Body of pancreas (tissue), 4 donors: ENCODE measurements at places on chromosomes 1 and 21.

GRCh38 chr1:6151291-6151822 is 28.8 kb downstream of the CHD5 start:
- DNase-seq, result no peak

GRCh38 chr21:24223624-24224023 is 1383.7 kb downstream of the MRPL39 start:
- DNase-seq, result no peak

- no peak for DNase-seq
Measured at GRCh38 chr21:42081931-42082381, 10.8 kb downstream of the UMODL1 start.

- DNase-seq, result no peak
Measured at GRCh38 chr1:178055093-178055492, 38.8 kb upstream of the RASAL2 start.

- peak; percentile 69 for DNase-seq
Measured at GRCh38 chr1:167599957-167600581, 30.0 kb upstream of the RCSD1 start.

DNA sequence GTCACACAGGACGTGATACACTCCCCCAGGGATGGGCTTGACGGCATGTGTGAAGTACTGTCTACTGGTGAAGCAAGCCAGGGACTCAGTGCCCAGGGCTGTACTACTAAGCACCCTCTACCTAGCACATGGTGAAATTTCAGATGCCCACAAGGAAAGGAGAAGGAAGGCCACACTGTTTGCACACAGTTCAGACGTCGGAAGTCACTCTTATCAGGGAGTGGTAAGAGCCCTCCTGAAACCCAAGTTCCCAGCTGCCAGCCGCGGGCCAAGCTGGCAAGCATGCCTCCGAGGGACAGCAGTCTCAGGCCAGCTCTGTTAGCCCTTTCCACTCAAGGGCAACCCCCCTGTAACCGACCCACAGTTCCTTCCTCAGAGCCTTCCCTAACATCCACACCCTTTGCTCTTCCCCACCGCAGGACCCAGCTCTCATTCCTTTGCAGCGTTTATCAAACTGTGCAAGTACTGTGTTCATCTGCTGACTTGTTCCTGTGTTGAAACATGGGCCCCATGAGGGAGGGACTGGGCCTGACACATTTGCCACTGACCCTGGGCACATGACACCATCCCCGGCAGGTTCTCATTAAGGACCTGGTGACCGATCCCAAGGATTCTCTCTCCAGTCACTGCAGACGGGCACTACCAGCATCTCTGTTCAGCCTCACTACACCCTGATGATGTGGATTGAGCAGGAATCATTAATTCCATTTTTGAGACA is 58.5 kb downstream of the SLC66A1 start:
- DNase-seq, result no peak

DNA sequence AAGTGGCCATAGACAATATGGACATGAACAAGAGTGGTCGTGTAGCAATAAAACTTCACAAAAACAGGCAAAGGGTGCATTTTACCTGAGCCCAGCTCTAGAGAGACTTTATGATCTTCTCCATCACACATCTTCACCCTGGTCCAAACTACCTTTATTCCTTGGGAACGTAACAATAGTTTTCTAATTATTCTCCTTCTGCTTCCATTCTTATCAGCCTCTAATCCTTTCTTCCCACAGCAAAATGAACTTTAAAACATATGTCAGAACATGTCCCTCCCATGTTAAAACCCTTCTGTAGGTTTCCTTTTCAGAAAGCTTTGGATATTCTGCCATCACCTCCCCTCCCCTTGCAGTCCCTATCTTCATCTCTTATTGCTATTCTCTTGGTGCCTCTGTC is 395.2 kb upstream of the PLXNA2 start:
- DNase-seq, result no peak

DNA sequence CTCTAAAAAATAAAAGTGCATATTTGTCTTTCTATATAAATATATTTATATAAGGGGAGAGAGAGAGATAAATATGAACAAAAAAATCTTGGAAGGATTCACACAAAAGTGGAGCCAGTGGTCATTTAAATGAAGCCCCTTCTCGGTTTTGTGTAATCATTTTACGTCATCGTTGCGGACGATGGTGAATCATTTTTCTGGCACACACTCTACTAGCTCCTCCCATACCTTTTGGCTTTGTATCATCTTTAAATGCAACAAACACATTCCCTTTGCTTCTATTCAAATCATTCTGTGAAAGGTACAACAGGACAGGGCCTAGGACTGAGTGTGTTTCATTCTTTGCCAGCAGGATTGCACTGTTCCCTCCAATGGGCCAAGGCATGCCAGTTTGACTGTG is 186.8 kb downstream of the TGFB2 start:
- DNase-seq, result no peak
